ENCODE measurements at places on chromosomes 7 and 10.

DNA sequence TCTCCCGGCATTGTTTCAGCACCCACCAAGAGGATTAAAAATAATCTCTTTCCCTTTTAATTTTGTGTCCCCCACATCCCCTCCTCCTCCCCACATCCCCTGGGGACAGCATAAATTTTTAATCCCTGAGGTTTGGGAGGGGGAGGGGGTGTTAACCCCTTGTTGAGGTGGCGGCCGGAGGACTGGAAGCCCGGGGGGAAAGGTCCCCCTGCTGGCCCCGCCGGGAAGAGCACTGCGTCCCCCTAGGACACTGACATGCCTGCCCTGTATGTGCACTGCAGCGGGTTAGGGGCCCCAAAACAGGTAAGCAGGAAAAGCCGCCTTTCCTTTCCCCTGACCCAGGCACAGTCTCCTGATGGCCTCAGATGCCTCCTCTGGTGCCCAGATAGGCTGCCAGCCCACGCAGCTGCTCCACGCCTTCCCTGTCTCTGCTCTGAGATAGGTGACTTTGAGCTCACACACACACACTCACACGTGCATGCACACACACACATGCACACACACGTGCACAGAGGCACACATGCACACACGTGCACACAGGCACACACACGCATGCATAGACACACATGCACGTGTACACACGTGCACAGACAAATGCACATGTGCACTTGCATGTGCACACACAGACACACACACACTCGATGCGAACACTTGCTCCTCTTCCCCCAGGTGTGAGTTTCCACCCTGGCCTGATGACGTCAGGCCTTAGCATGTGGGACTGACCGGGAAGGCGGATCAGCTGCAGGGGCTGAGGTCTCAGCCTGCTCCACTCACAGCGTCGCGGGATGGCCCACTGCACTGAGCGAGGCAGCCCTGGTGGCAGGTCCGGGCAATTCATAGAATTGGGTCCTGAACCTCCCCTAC, 12.3 kb downstream of the CNPY1 start:
- DNase-seq, result no peak

GRCh38 chr10:76883596-76883995, 754.0 kb downstream of the KCNMA1 start:
- no peak for DNase-seq

DNA sequence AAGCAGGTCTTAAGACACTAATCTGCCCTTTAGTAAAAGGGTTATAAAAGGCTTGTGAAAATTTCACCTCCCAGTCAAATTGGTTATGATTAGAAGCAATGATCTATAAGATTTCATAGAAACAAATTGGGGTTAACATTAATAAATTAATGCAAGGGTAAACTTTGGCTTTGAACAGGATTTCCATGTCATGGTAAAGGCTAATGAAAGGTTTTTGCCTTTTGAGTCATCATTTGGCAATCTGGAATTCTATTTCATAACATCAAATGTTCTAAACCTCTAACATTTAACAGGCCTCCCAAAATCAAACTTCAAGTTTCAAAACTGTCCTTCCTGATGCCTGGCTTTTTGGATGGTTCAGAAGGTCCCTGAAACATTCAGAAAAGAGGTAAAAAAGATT, 62.4 kb downstream of the COA1 start:
- no peak for DNase-seq

DNA sequence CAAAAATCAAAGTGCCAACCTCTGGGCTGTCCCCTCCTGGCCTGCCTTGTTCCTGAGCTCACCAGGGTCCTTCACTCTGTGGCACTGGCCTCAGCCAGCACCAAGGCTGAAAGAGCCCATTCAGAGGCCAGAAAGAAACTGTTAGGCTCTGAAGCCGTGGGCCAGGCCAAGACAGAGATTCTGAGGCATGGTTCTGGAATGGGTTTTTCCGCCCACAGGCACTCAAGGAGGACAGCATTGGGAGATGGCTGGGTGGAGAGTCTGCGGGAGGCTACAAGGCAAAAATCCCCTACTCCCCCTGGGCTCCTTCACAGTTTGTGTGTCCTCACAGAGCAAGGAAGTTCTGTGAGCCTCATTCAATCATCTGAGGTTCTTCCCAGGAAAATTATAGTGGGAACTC, 31.7 kb downstream of the GRIFIN start:
- DNase-seq, result no peak

GRCh38 chr10:51241461-51241860, 167.2 kb downstream of the PRKG1 start:
- no peak for DNase-seq

- DNase-seq, result no peak
Observed at GRCh38 chr10:100043344-100043743, 33.6 kb upstream of the DNMBP start.

GRCh38 chr10:12251581-12251980, 55.6 kb downstream of the CDC123 start:
- DNase-seq, result no peak

DNA sequence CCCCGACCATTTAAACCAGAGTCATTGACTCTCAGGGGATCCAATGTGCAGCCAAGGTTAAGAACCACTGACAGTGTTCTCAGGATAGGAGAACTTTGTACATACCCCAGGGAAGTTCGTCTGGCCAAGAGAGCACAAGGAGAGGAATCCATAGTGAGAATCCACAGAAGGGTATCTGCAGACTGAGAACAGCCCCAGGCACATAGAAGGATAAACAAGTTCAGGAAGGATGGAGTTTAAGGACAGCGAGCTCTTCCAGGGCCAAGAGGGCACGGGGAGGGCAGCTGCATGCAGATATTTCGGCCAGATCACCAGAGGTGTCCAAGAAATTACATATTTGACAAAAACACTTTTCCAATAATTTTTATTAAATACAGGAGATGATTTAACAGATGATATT, 16.4 kb downstream of the BLNK start:
- no peak for DNase-seq

DNA sequence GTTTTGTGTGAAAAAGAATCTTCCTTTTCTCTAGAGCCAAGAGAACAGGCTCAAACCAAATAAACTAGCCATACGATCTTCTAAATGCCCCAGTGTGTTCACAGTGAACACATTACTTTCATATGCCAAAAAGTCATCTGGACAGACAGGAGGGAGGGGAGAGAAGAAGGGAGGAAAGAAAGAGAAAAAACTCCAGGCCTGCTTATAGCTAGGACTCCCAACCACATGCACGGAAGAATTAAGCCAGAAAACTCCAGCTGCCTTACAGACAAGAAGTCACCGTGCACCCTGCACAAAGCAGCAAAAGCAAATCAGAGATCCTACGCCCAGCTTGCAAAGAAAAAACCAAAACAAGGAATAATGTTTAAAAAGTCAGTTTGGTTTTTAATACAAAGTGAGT, 34.3 kb downstream of the SNX8 start:
- no peak for DNase-seq

DNA sequence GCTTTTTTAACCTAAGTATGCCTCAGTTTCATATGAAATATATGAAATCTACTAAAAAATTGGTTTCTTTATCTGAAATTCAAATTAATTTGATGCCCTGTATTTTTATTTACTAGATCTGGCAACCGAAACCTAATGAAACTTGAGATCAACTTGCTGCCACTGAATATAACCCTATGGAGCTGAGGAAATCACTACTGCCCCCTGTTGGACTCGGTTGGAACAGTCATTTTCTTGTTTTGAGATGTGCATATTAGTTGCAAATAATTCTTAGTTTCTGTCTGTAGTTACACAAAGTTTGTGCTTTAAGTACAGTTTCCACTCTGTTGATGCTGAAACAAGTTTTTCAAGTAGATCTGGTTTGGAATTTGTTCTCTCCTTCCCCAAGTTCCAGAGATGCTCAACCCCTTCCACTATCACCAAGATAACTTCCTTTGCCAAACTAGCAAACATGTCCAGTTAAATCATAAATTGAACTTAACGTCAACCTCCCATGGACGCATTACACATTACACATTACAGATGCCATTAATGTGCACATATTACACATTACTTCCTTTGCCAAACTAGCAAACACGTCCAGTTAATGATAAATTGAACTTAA, 22.2 kb upstream of the EXOC4 start:
- no peak for DNase-seq

- no peak for DNase-seq
Observed at GRCh38 chr10:86961481-86962091, 3.2 kb downstream of the SNCG start.

DNA sequence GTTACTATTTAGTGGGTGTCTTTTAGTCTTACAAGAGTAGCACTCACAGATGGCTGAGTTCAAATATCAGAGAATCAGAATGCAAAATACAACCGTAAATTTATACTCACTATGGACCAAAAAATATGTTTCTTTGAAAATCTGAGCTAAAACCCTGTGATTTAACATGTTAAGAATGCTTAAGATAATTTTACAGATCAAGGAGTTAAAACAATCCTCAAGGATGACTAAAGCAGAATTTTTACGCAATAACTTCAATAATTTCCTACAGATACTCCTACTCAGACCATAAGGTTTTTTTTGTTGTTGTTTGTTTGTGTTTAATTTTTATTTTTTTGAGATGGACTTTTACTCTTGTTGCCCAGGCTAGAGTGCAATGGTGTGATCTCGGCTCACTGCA, 47.9 kb upstream of the CCDC6 start:
- no peak for DNase-seq

GRCh38 chr10:73850211-73850610, 24.1 kb downstream of the CAMK2G start:
- no peak for DNase-seq

DNA sequence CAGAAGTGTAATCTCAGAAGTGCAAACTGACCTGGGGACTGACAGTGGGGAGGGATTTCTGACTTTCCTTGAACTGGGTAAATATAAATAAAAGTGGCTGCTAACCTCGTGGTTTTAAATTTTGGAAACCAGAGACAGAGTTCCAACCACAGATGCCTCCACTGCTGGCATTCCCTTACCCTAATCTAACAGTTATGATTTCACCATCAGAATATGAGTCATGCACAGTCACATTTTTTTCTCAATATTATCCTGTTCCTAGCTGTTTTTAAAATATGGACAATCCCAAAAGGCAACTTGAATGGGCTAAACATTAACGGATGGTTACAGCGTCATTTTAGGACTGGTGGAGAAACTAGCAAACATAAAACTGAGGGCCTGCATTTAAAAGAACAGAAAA, 264.3 kb upstream of the INHBA start:
- DNase-seq, result no peak

- no peak for DNase-seq
Observed at GRCh38 chr10:102538811-102539210, 35.0 kb downstream of the SUFU start.

GRCh38 chr7:123285076-123285700, 85.4 kb upstream of the SLC13A1 start:
- DNase-seq, result no peak

GRCh38 chr10:30598105-30598776, 31.3 kb downstream of the LYZL2 start:
- DNase-seq, result no peak

GRCh38 chr7:471866-472639, 47.6 kb downstream of the PDGFA start:
- DNase-seq, result no peak

DNA sequence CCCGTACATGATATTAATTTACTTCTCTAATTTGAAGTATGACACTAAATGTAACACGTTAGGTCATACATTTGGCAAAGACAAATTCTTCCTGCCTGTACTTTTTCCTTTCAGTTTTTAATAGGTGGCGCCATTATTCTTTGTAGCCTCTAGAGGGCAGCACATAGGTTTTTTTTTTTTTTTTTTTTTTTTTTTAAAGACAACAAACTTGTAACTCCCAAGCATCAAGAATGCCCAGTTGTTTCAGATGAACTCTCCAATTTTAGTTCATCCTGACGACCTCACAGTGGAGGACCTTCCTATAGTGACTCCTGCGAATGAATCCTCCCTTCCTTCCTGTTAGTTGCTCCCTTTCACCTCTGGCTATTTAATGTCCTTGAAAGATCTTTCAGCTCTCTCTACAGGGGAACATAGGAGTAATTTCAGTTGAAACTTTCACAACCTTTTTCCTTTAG, 139.3 kb upstream of the HDAC9 start:
- no peak for DNase-seq

DNA sequence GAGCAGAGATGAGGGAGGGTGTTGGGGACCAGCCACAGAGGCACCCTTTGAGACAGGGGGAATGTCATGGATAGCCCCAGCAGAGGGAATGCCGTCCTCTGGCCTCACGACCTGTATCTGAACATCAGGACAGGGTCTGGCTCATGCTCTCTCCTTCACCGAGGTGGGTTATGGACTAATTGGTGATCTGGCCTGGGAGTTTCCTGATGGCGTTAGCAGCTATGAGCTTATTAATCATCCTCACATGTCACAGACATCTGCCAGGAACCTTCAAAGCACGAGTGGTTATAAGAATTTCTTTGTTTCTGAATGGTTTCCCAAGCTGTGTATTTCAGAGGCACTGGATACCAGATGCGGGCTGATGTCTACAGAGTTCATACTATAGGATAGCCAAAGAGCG, 6.9 kb downstream of the CPA4 start:
- DNase-seq, result no peak

DNA sequence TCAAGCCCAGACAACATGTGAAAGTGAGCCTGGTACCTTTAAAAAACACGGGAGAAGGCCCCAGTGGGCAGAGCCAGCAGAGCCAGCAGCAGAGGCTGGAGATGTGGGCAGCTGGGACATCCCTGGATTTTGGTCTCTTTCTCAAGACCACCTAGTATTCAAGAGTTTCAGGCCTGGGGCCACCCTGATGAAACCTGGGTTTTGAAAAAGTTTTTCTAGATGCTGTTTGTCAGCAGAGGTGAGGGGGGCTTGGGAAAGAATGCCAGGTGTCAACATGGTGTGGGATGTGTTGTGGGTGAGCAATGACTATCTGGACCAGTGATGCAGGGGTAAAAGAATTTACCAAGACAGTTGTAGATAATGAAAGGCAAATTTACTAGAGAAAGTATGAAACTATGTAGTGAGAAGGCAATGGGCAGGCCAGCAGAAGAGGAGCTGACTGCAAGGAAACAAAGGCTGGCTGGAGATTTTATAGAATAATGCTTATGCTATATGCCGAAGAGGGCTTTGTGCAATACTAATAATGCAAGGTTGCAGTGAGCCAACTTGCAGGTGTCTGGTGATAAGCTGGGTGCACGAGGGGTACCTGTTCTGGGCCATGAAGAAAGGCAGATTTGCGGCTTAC, 28.1 kb upstream of the PLEKHA1 start:
- no peak for DNase-seq
